ENCODE measurements at places on chromosomes 11 and 22.

- DNase-seq, result no peak
Observed at GRCh38 chr11:64343767-64344559, 4.0 kb downstream of the CCDC88B start.

DNA sequence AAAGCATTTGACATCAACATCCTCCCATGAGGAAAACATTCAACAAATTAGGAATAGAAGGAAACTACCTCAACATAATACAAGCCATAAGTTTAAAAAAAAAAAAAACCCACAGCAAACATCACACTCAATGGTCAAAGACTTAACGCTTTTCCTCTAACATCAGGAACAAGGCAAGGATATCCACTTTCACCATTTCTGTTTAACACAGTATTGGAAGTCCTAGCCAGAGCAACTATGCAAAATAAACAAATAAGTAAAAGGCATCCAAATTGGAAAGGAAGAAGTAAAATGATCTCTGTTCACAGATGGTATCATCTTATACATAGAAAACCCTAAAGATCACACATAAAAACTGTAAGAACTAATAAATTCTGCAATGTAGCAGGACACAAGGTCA, 13.1 kb downstream of the FXYD6 start:
- DNase-seq, result no peak

DNA sequence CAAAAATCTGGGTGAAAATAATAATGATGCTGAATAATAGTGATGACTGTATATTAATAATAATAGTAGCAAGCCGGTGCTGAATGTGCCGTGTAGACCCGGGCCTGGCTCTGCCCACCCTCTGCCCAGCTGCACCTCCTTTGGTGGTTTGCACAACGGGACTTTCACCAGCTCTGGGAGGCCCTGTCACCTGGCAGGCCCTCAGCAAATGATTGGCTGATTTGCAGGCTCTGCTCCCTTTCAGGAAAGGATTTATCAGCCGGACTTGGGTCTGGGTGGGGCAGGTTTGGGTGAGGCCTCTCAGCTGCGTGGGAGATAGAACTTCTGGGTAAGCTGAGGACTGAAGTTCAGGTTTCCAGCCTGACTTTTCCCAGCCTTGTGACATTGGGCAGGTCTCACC, 21.4 kb downstream of the KIAA1671 start:
- no peak for DNase-seq

DNA sequence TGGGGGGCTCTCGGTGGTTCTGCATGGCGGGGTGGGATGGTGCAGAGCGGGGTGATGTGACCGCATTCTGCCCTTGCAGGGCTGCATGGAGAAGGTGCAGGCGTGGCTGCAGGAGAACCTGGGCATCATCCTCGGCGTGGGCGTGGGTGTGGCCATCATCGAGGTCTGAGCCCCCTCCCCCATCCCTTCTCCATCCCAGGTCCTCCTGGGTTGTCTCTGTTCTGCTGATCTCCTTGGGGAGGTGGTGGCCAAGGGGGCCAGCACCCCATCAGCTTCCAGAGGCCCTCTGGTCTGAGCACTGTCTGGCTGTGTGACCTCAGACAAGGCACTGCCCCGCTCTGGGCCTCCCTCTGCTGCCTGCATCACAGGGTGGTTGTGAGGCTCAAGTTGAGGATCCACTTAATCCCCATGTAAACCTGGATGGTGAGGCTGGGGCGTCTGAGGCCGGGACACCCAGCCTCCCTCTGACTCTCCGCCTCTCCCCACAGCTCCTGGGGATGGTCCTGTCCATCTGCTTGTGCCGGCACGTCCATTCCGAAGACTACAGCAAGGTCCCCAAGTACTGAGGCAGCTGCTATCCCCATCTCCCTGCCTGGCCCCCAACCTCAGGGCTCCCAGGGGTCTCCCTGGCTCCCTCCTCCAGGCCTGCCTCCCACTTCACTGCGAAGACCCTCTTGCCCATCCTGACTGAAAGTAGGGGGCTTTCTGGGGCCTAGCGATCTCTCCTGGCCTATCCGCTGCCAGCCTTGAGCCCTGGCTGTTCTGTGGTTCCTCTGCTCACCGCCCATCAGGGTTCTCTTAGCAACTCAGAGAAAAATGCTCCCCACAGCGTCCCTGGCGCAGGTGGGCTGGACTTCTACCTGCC, 53.3 kb downstream of the CD82 start:
- no peak for DNase-seq
